ENCODE measurements at places on chromosomes 11 and 22.

GRCh38 chr11:34427186-34427805 is 11.4 kb upstream of the CAT start:
- DNase-seq = no peak

- no peak for DNase-seq
These were observed 4.4 kb downstream of the TMEM258 start for GRCh38 chr11:61787928-61788491.

- DNase-seq = no peak
These were observed 627.6 kb downstream of the NTM start for GRCh38 chr11:131998020-131998419.

GRCh38 chr11:64585150-64585549 is 5.9 kb upstream of the SLC22A12 start:
- DNase-seq = no peak

DNA sequence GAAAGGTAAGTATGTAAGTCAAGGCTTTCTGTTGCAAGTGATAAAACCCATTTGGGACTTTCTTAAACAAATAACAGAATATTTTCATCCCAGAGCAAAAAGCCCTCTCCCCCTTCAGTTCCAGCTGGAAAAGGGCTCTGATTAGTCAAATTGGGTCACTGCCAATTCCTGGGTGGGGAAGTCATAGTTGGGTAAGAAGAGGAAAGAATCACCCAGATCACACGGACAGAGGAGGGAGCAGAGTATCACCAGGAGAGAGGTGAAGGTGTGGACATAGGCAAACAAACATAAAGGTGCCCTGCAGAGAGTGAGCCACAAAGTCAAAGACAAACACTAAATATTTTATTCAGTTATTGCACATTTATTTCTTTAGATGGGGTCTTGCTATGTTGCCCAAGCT is 36.3 kb upstream of the SORL1 start:
- no peak for DNase-seq

DNA sequence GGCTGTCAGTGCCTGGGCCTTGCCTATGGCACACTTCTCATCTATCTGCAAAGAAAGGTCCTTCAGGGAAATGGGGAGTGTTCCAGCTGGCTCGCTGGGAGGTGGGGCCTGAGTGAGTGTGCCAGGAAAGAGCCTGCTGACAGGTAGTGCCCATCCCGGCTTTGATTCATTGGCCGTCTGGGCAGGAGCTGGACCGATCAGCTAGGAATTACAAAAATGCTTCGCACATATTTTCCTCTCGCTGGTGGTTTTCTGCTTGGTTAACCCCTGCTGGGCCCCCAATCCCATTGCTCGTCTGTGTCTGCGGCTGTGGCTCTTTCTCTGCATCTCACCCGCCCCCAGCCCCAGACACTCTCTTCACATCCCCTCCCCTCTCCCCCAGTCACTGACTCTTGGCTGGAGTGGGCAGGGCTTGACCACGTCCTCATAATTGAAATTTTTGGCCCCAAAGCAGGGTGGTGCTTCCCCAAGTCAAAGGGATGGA is 10.8 kb downstream of the LIF start:
- DNase-seq = no peak

DNA sequence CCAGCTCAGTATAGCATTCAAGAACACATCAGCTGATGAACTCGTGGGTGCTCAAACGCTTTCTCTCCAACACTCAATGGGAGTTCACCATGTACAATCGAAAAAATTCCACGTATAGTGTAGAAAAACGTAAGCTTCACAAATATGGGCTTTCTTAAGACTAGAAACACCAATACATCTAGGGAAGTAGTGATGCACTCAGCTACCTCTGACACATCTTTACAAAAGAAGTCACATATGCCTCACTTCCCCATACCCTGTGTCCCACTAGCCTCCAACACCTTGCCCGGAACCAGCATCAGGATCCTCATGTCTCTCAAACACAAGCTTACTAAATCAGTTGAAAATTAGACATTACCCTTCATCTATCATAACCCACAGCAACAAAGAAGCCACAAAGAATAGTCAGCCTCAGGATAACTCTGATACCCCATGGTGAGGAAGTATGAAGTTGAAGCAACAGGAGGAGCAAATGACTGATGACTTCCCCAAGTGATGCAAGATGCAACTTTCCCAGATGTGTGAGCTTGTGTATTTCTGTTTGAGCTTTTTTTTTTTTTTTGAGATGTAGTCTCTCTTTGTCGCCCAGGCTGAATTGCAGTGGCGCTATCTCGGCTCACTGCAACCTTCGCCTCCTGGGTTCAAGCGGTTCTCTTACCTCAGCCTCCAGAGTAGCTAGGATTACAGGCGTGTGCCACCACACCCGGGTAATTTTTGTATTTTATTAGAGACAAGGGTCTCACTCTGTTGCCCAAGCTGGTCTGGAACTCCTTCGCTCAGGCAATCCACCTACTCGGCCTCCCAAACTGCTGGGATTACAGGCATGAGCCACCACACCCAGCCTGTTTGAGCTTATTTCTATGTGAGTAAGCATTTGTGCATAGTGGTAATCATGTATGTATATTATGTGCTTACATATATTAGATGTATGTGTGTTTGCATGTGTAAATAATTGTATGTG is 8.5 kb upstream of the DENND5A start:
- no peak for DNase-seq

GRCh38 chr11:60950933-60951605 is 907 bp downstream of the SLC15A3 start:
- no peak for DNase-seq

GRCh38 chr22:38802671-38803121 is 8.8 kb upstream of the DNAL4 start:
- DNase-seq = no peak

DNA sequence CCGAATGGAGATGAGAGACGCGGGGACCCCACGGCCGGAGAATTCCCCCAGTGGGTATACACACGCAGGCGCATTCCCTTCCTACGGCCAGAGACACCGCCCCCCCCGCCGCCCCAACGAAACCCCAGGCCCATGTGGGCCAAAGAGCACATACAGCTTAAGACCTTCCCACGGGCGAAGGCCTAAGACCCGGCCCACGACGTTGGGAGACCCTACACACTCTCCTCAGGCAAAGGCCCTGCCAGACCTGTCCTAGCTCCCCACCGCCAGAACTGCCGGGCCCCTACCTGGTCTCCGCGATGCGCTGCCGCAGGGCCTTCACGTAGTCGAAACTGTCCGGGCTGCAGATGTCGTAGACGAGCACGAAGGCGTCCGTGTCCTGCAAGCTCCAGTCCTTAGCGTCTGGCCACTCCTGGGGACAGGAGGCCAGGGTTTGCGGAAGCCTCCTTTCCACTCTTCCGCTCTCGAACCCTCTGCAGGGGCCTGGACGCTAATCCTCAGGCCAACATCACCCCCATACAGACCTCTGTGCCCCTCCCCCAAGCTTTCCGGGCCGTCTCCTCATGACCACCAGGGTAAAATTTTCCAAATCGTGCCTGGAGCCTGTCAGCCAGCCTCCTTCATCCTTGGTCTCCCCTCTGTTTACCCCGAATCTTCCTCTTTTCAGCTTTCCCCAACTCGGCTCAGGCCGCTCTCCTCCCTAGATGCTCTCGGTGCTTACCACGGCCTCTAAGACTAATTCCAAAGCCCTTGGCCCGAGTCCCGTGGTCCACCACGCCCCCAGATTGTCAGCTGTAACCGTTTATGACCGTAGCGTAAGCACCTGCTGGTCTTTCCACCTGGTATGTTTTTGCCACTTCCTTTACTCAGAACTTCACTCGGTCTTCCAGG is 1.7 kb downstream of the RASL10A start:
- no peak for DNase-seq

DNA sequence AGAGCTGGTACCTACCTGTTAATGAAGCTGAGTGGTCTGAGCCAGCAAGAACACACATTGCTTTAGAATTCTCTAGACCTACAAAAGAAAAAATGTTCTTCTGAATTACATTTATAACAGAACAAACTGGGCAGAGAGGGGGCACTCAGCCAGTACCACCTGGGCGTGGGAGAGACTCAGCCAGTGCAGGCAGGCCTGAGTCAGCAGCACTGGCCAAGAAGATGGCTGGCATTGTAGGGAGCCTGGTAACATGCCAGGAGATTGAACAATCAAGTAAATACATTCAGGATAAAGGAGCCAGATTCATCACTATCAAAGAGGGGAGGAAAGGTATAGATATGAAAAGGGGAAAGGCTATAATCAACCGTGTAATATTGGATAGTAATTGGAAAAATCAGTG is 19.9 kb downstream of the SERGEF start:
- DNase-seq = no peak

DNA sequence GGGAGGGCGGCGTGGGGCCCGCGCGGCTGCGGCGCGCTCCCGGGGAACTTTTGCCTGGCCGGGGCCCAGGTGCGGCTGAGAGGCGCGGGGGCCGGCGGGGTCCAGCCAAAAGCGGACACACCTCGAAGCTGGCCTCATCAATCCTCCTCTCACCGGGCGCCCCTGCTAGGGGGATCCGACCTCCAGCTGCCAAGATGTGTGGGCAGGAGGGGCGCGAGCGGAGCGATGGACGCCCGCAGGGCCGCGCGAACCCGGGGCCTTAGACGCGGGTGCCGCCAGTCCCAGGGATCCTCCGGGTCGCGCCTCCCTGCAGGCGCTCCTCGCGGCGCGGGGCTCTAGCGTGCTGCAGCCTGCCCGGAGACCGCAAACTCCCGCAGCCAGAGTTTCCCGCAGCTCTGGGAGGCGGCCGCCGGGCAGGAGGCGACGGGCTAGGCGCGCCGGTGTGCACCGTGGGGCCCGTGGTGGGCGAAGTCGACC is 785 bp downstream of the IGSF9B start:
- peak; percentile 58 for DNase-seq

DNA sequence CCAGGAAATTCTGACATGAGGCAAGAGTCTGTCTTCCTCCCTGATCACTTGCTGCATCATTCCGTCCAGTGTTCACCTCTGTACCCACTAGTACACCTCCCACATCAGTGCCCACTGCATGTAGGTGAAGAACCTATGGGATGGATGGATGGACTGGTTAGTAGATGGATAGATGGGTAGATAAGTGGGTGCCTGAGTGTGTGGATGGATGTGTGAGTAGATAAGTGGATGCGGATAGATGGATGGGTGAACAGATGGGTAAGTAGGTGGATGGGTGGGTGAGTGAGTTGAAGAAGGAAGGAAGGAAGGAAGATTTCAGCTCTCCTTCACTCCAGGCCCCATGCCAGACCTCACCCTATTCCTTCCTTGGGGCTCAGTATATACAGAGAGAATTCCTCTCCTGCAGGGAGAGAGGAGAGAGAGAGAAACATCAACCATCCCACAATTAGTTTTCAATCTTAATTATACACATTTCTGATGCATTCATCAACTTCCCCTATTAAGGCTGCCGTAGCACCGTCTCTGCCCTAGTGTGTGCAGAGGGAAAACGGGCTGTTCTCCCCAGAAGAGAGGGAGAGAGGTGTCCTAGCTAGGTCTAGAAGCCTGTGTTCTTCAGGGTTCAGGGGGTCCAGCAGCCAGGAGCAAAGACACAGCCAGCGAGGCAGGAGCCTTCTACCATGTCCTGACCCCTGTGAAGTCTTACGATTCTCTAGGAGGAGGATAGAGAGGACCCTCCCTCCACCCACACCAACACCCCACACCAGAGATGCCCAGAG is 125.3 kb downstream of the BUD13 start:
- no peak for DNase-seq

DNA sequence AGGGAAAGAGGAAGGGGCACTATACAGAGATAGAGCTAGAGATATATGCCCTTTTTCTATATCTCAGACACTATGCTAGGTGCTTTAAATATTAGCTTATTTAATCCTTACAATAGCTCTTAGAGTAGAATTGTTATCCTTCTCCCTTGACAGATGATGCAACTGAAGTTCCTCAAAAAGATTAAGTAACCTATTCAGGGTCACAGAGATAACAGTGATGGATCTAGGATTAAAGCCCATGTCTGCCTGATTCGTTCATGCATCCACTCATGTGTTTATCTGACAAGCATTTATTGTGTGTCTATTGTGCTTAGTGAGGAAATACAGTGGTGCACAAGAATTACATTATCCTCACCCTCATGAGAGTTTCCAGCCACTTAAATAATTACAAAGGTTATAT is 8.7 kb downstream of the CCDC83 start:
- DNase-seq = no peak

DNA sequence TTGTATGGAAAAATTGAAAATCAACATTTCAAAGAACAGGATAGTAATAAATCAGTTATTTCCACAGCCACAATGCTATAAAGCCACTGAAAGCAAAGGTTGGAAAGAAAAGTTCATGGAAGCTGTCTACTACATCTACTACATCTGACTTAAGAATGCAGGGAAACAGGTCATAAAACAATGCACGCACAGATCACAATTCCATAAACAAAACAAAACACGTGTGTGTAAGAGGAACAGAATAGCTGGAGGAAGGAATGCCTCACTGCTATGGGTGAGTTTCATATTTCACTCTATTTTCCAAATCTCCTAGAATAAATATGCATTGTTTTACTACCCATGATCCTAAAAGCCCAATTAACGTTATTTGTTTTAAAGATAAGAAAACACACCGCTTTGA is 66.3 kb downstream of the NCAPD3 start:
- no peak for DNase-seq

GRCh38 chr11:81190546-81190945 is 1543.1 kb downstream of the FAM181B start:
- DNase-seq = no peak

DNA sequence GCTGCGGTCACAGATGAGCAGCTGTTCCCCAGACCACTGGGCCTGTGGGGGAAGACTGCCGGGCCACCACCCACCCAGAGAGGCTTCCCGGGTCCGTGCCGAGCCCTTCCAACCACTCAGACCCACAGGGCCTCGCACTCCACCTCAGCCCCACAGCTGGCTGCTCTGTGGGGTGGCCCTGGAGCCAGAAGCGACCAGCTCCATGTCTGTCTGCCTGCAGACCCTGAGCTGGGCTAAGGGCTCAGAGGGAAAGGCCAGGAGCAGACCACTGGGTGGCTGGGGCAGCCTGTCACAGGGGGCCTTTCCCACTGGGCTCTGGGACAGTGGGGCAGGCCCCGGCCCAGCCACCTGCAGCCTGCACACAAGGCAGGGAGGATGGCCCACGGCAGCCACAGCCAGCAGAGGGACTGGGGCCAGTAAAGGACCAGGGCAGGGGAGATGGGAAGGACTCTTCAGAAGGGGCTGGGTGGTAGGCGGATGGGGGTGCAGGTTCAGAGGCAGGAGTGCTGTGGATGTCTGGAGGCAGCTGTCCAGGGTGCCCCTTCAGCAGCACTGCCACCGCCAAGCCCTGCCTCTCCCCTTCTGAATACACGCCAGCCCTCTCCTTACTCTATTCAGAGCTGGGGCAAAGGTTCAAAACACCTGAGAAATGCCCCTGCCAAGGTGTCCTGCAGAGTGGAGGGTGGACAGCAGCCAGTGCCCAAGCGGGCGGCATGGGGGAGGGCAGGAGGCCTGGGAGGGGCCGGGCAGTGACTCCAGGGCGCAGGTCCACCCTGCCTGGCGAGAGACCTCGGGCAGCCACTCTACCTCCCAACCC is 32.2 kb downstream of the GNB1L start:
- peak; percentile 46 for DNase-seq
